Hepatic stellate cell (primary cell): ENCODE measurements at places on chromosomes 16 and 17.

DNA sequence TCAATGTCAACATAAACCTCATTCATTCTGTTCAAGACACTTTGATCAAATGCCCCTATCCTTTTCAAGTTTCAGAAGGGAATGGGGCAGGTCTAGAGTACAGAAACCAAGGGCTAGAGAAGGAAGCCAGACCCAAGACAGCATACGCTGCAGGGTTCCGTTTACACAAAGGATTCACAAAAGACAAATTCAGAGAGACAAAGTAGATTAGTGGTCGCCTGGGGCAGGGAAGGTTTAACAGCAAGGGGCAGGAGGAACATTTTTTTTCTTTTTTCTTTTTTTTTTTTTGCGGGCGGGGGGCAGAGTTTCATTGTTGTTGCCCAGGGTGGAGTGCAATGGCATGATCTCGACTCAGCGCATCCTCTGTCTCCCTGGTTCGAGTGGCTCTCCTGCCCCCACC, 19.9 kb upstream of the TRAP1 start:
- DNase-seq, result no peak

DNA sequence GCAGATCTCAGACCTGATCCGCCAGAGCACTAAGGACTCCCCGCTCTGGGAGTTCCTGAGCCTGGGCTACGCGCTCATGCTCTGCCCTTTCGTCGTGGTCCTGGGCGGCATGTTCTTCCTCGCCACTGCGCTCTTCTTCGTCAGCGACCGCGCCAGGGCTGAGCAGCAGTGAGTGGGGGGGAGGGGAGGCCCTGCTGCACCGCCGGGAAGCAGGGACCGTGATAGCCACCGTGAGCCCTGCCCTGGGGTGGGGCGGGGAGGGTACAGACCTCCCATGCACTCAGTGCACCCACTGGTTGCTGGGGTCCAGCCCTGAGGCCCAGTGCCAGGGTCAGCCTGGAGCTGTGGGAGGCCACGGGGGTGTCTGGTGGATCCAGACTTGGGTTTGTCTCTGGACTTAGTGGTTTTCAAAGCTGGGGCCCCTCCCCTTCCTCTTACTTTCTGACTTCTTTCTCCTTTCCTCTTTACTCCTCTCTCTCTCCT, 18.9 kb downstream of the MYBBP1A start:
- no peak for DNase-seq

DNA sequence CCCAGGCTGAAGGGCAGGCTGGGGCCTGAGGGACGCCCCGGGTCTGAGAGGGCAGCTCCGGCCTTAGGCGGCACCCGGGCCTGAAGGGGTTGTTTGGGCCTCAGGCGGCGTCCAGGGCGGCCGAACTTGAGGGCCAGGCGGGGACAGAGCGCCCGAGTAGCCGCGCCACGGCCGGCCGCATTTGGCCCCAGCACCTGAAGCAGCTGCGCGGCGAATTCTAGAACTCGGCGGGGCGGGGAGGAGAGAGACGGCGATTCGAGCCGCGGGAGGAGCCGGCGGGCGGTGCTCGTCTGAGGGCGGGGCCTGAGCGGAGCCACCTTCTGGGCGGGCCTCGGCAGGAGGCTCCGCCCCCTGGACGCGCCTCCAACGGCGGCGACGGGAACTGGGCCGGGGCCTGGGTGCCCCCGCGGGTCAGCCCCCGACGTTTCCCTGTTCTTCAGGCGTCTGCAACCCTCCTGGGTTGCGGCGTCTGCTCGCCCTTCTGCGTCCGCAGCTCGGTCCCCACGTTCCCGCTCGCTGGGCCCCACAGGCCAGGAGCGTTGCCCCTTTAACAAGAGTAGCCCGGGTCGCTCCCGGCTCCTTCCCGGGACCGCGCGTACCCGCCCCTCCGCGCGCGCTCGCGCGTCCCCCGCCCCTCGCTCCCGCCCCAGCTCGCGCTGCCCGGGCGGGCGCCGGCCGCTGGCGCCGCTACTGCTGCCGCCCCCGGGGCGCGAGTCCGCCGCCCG, at the start of the genes INCA1 and KIF1C:
TSS of gene INCA1 (minus strand) at position 221 of the 725 bp plus-strand sequence. CDS start 3,085 bp downstream, outside the sequence.
TSS of gene KIF1C (plus strand) at position 649 of the 725 bp plus-strand sequence. CDS start 2,297 bp downstream, outside the sequence.
- peak; percentile 99 for DNase-seq

DNA sequence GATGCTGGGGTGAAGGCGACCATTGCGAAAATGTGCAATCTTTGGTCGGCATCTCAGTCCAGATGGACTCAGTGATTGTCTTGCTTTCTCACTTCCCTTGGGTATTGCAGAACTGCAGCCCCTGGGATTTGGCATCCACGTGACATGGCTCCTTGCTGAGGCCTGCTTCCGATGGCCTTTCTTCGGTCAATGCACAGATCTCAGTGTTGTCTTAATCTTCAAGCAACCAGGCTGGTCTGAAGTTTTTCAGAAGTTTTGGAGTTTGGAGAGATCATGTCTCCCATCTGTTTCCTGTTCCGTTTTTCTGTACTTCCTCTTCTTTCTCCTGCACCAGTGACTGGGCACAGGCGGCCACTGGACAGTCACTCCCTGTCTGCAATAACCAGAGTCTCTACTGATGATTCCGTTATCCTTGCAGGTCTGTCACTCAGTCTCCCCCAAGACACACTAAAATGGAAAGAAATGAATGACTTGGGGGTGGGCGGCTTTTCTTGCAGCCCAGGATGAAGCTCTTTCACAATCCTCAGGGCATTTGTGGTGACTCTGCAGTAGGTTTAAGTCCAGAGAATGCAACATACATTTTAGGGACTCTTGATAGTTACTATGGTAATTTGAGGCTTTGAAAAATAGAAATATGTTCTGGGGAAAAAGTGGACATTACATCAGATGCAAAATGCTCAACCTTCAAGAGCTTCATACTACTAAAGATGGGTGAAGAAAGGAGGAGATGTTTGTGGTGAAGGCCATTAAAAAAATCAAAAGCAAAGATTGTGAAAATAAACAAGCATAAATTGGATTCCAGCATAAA, 106.3 kb upstream of the ZFHX3 start:
- no peak for DNase-seq

GRCh38 chr17:44213403-44214229, 5.9 kb downstream of the UBTF start:
- no peak for DNase-seq

GRCh38 chr17:38825762-38826247, 684 bp upstream of the CWC25 start:
- no peak for DNase-seq

- DNase-seq, result no peak
Observed at GRCh38 chr16:6528217-6528616, 804.4 kb upstream of the RBFOX1 start.

GRCh38 chr17:57957120-57957850, 2.1 kb upstream of the CUEDC1 start:
- DNase-seq, result no peak

DNA sequence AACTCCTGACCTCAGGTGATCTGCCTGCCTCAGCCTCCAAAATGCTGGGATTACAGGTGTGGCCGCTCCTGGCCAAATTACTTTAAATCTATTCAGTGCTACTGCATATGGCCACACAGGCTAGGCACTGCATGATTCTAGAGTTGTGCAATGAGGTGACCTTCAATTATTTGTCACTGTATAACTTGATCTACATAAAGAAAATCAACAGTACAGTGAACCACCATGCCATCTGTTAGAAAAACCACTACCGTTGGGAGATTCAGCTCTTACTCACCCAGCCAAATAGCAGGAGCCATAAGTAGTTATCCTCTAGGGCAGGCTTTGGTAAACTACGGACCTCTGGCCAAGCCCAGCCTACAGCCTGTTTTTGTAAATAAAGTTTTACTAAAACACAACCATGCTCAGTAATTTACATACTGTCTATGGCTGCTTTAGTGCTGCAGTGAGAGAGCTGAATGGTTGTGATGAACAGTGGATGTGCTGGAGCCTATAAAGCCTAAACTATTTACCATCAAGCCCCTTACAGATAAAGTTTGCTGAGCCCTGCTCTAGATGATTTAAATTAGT, 40.7 kb upstream of the TANC2 start:
- DNase-seq, result no peak

DNA sequence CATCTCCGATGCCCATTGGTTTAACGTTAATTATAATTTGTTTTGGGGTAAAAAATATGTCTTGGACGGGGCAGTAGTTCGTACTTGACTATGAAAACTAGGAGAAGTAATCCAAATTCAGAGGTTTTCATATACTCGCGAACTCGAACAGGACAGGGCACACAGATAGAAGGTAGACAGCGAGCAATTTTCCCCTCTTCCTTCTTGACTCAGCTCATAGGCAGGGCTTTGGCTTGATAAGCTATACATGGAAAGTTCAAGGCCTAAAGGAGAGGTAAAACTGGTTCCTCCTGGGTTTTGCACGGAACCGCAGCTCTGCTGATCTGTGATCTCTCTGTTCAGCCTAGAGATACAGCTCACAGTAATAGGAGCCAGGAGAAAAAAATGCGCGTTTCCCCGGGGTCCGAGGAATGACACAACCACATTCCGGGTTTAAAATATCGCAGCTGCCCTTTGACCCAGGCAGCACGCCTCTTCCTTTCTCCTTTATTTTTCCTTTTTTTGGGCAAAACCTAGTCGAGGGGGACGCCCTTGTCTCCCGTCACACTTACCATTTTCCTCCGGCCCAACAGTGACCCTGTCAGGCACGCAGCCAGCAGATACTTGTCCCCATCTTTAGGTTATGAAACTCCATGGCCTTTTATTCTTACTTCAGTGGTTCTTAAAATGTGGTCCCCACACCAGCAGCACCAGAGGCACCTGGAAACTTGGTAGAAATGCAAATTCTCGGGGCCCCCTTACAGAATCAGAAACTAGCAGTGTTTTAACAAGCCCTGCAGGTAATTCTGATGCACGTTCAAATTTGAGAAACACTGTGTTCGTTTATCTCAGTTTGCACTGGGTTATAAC, 1.7 kb upstream of the LASP1 start:
- DNase-seq, result peak; percentile 75

DNA sequence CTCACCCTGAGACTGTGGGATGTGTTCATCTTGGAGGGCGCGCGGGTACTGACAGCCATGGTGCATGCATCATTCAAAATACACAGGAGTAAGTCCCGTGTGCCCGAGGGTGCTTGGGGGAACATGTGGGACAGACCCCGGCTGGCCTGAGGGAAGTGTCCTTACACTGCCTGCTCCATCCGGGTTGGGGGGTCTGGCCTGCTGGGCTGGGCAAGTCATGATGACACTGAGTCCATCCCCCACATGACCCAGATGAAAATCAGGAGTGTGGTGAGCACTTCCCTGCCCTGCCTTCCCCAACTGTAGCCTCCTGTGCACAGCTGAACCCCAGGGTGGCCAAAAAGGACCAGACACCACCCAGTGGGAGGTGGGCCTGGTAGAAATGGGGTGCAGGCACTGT, 10.8 kb downstream of the TBC1D26 start:
- no peak for DNase-seq

- DNase-seq, result peak; percentile 47
Observed at GRCh38 chr16:30934827-30935557, 11.6 kb downstream of the FBXL19 start.
